ENCODE measurements at places on chromosomes 16 and 17.
A peak's percentile ranks its signal among the peaks of the same experiment; 100 is the strongest.

DNA sequence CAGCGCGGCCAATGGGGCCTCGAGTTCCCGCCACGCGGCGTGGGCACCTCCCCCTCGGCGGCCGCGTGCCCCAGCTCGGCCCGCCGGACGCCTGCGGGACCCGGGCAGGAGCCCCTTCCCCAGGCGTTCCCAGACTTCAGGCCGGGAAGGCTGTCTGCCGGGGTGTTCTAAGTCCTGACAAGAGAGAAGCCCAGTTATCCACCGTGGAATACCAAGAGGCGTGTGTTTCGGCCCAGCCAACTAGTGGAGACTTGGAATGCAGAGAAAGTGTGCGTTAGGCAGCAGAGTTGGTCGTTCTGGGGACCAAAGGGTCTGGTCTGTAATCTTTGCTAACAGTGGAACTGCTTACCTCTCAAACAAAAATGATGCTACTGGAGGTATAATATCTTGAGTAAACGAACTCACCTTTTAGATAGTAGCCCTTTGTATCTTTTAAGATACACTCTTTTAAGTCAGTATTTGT, 251 bp upstream of the HSF5 start:
- DNase-seq: no peak

- peak; percentile 67 for DNase-seq
These were observed 209.7 kb downstream of the MSI2 start for GRCh38 chr17:57466017-57466471.

GRCh38 chr16:85781695-85782370, 17.5 kb downstream of the EMC8 start:
- peak; percentile 62 for DNase-seq

- DNase-seq: no peak
These were observed 10.8 kb upstream of the APOH start for GRCh38 chr17:66240013-66240412.

DNA sequence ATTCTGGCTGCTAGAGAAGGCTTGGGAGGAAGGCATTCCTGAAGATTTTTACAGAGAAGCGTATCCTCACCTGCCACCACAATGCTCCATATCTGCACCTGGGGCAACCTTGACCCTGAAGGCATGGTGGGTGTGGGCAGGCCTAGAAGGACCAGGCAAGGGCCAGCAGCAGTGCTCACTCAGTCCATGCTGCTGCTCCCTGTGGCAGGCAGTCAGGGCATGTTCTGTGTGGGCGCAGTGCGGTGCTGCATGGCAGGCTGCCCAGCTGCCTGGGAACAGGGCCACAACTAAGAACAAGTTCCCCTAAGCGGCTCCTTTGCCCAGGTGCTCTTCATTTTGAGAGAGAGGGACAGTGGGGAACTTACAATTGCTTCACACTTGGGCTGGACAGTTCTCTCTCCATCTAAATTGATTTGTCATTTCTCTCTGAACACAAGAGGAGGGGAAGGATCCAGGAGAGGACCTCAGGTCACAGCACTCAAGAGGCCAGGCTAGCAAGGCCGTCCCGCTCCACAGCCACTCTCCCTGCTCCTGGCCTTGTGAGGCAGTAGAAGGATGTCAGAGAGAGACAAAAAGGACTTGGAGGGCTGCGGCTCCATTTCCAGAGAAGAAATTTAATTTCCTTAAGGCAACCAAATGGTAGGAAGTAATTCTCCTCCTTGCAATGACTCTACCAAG, 158.8 kb downstream of the AATF start:
- no peak for DNase-seq

DNA sequence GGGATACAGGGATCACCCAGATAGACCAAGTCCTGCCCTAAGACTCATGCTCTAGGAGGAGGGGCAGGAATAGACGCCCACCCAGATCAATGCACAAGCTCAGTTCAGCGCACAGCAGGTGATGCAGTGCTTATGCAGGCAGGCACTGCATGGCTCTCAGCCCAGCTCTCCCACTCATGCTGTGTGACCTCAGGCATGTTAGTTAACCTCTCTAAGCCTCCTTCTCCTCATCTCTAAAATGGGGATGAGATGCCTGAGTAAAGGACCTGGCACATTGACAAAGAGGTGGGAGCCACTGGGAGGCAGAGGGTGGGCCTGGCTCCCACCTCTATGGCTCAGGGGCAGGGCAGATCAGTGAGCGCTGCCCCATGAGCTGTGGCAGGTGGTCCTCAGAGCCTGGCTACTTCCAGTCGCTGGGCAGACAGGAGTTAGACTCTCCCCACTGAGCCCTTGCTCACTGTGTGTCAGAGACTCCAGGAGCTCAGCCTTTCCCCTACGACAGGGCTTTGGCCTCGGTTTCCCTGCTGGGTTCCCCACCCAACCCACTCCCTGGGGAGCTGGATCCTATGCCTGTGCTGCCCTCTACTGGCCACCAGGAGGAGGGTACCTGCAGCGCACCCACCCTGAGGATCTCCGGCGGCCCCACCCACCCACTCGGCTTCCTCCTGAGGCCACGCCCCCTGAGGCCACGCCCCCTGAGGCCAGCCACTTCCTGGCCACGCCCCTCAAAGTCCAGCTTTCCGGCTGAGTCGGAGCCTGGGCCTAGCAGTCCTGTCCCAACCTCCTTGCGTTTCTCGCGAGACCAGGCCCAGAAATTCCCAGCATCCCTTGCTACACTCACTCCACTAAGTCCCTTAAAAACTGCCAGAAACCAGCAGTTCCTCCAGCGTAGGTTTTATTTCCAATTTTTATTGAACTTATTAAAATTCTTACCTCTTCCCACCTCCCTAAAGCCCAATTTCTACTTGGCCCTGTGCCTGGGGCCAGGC, 196.1 kb downstream of the GSG1L start:
- peak; percentile 92 for DNase-seq

GRCh38 chr17:50769884-50770283, 2.6 kb upstream of the ANKRD40CL start:
- no peak for DNase-seq

DNA sequence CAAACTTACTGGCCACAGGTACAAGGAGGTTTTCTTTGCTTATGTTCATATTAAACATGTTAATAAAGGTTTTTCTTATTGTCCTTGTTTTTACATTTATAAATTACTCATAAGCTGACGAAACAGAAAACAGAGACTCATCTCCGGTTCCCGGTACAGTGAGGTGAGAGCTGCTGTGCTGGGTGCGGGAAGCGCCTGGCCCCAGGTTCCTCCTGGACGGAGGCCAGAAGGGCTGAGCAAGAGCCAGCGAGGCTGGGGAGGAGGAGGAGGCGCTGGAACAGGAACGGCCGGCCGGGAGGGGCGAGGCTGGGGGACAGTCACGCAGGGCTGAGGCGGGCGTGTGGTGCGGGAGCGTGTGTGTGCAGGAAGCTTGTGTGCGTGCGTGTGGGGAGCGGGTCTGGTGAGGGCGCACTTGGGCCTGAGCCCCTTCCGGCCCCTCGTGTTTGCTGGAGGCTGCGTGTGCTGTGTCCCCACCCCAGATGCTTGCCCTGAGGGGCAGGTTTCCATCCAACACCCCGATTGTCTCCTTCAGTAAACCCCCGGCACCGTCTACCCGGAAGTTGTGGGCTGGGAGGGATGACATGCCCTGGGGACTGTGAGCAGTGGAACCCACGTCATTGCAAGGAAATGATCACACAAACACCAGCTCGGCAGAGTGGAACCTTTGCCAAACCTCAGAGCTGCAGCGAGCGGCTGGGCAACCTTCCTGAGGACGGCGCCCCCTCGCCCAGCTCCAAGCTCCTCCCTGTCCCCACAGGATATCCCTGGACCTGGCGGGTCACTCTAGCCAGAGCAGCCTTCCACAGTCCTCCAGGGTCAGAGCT, 19.5 kb downstream of the CD7 start:
- peak; percentile 40 for DNase-seq

GRCh38 chr16:56852401-56852730, 12.6 kb upstream of the SLC12A3 start:
- DNase-seq: no peak

- no peak for DNase-seq
These were observed 3.2 kb downstream of the TMEM114 start for GRCh38 chr16:8587065-8587464.
